ENCODE measurements at places on chromosomes 7 and 10. TPM values are rescaled to one million over a fixed set of nuclear protein-coding genes. Genes with fewer than 3 reads are reported as not detected.

Gene CAMK1D
- total RNA-seq = 21.4 TPM

Gene SLC39A12
- not detected for total RNA-seq

Gene POU6F2
- not detected for total RNA-seq

Gene NYAP1
- total RNA-seq = not detected

- DNase-seq = no peak
Measured at GRCh38 chr10:116364868-116365267, 40.6 kb downstream of the CCDC172 start.

DNA sequence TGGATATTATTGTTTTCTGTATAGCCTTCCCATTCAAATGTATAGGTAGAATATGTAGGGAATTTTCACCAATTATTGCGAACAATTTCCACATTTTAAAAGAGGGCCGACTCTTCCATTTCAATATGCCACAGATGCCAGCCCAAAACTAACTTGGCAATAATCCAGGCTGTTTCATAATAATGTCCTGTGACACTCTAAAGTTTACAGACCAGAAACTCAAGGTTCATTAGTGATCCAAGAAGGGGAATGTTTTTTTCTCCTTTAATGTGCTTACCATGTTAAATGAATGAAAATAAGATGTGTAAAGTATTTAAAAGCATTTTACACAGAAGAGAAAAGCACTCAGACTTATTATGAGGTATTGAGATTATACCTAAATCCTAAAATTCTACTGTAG is 63.0 kb upstream of the FAM3C start:
- no peak for DNase-seq

- DNase-seq = no peak
Measured at GRCh38 chr7:107386548-107387102, 83.2 kb upstream of the GPR22 start.

DNA sequence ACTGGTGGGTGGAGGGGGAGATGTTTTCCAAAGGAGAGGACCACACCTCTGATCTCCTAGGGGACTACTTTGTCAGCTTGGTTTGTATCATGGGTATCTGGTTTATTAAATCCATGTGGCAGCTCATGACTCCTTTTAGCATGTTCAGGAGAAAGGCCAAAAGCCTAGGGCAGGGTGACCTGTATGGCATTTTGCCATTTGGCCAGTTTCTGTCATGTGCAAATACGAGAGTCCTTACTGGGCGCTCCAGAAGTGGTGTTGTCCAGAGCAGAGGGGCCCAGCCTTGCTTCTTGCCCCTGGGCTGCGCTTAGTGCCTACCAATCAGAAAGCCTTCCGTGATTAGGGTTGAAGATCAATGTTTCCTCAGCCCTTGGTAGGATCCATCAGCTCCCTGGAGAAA is 31.0 kb downstream of the ADRA2A start:
- no peak for DNase-seq

DNA sequence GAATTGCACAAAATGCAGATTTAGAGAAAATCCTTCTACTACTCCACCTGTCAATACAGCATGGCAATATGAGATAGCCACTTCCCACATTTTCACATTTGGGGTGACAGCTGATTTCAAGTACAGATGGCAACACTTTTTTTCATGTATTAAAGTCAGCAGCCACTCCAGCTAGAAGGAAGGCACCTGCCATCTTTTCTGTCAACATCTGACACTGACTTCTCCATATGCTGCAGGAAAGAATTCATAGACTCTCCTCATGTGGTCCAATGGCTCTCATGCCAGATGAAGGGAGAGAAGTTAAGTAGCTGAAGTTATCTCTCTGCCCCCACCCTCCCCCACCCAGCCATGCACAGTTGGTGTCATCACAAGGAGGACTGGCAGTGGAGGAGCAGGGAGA is 912.0 kb downstream of the SORCS1 start:
- no peak for DNase-seq

DNA sequence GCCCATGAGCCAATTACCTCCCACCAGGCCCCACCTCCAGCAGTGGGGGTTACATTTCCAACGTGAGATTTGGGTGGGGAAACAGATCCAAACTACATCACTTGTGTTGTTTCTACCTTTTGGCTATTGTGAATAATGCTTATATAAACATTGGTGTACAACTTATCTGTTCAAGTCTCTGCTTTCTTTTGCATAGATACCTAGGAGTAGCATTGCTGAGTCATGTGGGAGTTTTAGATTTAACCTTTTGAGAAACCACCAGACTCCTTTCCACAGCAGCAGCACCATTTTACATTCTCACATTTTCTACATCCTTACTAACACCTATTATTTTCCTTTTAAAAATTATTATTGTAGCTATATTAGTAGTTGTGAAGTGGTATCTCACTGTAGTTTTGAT is 14.4 kb upstream of the FRA10AC1 start:
- DNase-seq = no peak

- peak; percentile 20 for DNase-seq
Measured at GRCh38 chr7:113710310-113711096, 208.3 kb downstream of the PPP1R3A start.

GRCh38 chr10:1939016-1939415 is 201.7 kb upstream of the ADARB2 start:
- no peak for DNase-seq

GRCh38 chr10:29555091-29555745 is 79.6 kb downstream of the SVIL start:
- DNase-seq = no peak

GRCh38 chr10:97072851-97073665 is 112.7 kb downstream of the SLIT1 start:
- DNase-seq = peak; percentile 82
